ENCODE measurements at places on chromosomes 1 and 21. TPM values are rescaled to one million over a fixed set of nuclear protein-coding genes. Genes with fewer than 3 reads are reported as not detected.

DNA sequence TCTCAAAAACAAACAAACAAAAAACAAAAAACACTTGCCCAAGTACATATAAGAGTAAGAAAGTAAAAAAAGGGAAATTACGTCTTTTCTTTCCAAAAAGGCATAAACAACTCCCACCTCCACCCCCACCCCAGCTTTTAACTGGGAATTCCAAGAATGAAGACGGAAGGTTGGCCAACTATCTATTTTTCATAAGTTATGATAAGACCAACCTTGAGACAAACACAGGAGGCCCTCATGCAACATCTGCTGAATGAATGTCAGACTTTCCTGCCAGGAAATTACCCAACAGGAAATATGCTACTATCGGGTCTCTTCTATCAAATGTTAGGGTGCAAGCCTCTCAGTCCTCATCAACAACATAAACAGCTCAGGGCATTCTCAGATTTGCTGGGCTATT lies 1.9 kb downstream of the BSDC1 start:
- ATAC-seq: no peak

- ATAC-seq: no peak
Observed at GRCh38 chr21:26117972-26118367, 52.6 kb downstream of the APP start.

- no peak for ATAC-seq
Observed at GRCh38 chr1:182652933-182653332, 31.5 kb downstream of the RGS8 start.

DNA sequence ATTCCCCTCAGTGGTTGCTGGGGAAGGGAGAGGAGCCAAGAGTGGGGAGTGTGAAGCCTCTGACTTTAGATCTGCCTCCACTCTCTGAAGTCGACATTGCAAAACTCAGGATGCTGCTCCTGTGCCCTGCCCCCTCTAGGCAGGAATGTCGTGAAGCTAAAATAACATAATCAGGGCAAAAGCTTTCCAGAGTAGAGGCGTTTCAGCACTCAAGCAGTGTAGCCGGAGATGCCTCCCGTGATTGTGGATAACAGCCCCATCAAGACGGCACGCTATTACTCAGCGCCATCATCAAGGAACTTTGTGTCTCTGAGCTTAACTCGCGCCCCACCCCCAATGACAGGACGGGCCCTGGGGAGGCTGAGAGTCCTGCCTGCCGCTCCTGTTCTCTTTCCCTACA lies 60.0 kb downstream of the FBXO2 start:
- no peak for ATAC-seq

DNA sequence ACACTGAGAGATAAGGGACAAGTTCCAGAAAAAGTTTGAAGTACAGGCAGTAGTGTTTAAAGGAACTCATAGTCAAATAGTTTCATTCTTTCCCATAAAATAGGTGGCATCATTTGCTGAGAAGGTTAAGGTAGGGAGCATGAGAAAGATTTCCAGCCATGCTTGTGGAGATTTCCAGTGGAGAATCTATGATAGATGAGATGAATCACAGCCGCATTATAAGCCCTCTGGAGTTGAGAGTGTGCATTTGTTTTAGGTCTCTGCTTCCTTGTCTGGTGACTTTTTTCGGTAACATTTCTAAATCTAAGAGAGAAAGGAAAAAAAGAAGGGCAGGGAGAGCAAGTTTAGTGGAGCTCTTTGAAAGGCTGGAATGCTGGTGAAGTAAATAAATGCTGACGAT lies 108.7 kb downstream of the DISP1 start:
- no peak for ATAC-seq

- no peak for ATAC-seq
Observed at GRCh38 chr1:21397813-21398188, 42.1 kb upstream of the NBPF3 start.

DNA sequence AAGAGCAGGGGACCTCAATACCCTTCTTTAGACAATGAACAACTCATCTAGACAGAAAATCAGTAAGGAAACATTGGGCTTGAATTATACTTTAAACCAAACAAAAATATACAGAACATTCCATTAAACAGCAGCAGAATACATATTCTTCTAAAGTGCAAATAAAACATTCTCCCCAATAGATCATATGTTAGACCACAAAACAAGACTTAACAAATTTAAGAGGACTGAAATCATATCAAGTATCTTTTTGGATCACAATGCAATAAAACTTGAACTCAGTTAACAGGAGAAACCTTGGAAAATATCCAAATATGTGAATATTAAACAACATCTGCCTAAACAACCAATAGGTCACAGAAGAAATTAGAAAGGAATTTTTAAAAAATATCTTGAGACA lies 47.7 kb upstream of the HP1BP3 start:
- no peak for ATAC-seq

DNA sequence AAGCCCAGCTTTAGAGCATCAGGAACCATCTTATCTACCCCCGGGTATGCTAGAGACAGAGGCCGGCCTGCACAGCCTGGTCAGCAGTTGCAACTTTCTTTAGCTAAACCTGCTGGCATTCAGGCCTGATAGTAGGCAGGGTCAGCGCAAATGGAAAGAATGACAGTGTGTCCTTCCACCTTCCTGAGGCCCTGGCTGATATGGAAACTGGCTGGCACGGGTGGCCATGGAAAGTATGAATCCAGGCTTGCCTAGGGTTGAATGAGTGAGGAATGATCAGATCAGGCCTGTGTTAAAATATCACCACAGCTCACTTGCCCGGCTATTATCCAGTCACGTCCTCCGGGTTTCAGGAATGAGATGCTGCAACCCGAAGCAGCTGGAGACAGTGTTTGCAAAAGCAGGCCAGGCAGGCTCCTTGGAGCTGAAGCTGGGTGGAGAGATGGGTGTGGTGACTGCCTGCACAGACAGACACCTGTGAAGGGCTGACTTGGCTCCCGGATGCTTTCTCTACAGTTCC lies 34.7 kb downstream of the RCAN1 start:
- ATAC-seq: peak; percentile 41

- ATAC-seq: no peak
Observed at GRCh38 chr1:8465692-8466091, 147.8 kb downstream of the SLC45A1 start.

DNA sequence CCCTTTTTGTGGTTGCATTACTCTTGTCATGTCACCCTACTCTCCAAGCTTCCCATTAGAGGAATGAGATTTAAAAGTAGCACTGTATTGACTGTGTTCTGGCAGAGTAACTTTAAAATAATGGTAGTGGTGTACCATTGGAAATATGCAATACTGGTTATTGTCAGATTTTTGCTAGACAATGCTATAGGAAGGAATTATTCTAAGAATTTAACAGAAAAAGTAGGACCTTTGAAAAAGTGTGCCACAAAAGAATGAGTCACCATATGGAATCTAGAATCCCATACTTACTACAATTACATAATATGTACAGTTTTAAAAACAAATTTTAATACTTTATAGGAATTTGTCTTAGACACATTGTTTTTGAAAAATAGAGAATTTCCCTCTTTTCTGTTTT lies 13.8 kb downstream of the MIER1 start:
- ATAC-seq: no peak

The PADI2 gene
- 0.12 TPM for total RNA-seq

Measured in gastroesophageal sphincter (tissue), 4 donors.